Stimulated activated naive CD4-positive, alpha-beta T cell treated with Interleukin-2 at 50 U/mL for 16 hours (primary cell): ENCODE measurements at places on chromosomes 6 and 20.
A peak's percentile ranks its signal among the peaks of the same experiment; 100 is the strongest.

DNA sequence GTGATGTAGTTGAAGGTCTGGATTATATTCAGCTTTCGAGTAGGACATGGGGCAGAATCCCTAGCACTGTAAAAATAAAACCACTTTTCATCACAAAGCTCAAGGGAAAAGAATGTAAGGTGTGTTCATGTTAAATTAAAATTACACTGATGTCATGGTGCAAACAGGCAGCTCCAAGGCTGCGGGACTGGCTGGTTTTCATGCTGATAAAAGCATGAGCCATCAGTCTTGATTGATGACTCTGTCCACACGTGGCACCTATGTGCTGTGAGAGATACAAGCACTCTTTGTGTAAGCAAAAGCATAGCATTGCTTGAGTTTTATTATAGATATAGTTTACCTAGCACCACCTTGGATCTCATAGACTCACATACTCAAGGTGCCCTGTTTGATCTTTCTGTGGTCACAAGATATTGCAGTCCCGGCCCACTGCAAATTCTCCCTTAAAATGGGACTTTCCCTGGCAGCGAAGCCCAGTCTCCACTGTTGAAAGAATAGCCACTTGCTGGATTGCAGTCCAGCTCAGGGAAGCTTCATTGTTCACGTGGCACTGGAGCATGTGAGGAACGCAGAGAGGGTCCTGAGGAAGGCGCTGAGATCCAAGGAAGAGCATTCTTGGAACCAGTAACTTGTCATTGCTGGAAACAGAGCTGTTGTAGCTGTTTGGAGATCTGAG, 90.6 kb downstream of the TIAM2 start:
- no peak for DNase-seq

- DNase-seq, result no peak
Measured at GRCh38 chr6:77456531-77457248, 6.6 kb downstream of the HTR1B start.

DNA sequence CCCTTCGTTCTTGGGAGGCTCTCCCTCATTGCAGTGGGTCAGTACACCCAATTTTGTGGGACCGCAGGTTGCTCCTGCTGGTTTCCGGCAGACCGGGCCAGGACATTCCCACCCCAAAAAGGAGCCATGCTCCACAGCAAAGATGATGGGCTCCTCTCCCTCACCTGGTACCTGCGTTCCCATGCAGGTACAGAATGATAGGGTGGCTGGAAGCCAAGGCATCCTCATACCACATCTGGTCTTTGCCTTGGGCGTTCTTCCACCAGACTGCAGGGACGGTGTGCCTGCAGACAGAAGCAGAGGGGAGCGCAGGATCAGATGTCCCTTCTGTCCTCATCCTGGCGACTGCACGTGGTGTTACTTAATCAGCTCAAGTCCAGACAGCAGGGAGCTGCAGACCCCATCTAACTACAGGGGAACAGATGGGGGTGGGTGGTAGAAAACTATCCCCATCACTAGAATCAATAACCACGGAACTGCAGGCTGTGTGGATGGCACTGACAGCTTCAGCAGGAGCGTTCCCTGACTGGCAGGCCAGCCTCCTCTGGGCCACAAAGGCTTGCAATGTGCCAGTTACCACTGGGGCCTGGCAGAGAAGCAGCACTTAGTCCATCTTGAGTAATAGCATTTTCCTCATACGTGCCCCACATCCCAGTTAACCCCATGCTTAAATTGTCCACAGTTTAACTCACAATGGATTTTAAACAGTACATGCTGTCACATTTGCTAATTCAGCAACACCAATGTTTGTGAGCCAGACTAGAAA, 70.4 kb downstream of the ABHD12 start:
- DNase-seq, result no peak

GRCh38 chr6:37260444-37260843, 2.5 kb upstream of the TMEM217 start:
- DNase-seq, result peak; percentile 10

GRCh38 chr6:119493980-119494379, 144.4 kb upstream of the MAN1A1 start:
- DNase-seq, result no peak

DNA sequence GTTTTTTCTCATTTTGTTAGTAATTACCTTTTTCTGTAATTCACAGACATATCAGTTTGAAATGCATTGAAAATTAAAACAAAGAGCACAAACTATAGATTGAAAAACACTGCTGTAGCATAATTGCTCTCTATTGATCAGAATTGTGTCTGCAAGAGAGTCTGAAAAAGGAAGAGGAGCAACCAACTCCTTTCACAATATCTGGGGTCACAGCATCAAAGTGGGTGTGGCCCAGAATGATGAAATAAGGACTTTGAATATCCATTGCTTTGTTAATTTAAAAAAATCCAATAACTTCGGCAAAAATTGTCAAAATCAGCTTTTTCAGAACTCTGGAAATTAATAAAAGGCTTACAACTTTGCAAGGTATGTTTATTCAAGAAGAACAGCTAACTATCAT, 99.2 kb downstream of the MYLK4 start:
- DNase-seq, result no peak

DNA sequence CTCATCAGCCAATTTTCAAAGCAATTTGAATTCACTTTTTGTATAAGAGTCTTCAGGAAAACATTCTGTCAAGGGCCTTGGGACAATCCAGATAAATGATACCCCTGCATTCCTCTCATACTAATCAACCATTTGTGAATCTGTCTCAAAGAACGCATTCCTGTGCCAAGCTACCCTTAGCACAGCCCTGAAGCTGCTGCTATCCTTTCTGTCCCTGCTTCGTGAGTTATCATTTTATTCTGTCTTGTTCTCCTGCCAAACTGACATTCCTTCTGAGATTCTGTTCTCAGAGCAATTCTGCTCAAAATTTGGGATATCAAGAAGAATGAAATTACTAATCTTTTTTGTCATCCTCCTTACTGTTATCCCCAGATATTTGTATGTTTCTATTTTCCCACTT, 213.9 kb upstream of the STXBP5 start:
- DNase-seq, result no peak

DNA sequence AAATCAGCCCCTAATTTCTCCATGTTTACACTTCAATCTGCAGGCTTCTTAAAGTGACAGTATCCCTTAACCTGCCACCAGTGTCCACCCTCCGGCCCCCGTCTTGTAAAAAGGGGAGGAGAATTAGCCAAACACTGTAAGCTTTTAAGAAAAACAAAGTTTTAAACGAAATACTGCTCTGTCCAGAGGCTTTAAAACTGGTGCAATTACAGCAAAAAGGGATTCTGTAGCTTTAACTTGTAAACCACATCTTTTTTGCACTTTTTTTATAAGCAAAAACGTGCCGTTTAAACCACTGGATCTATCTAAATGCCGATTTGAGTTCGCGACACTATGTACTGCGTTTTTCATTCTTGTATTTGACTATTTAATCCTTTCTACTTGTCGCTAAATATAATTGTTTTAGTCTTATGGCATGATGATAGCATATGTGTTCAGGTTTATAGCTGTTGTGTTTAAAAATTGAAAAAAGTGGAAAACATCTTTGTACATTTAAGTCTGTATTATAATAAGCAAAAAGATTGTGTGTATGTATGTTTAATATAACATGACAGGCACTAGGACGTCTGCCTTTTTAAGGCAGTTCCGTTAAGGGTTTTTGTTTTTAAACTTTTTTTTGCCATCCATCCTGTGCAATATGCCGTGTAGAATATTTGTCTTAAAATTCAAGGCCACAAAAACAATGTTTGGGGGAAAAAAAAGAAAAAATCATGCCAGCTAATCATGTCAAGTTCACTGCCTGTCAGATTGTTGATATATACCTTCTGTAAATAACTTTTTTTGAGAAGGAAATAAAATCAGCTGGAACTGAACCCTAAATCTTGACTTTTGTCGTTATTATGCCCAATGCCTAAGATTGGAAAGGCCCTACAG, 4.5 kb downstream of the SOX4 start:
- DNase-seq, result no peak

- DNase-seq, result no peak
Measured at GRCh38 chr6:130913120-130913519, 85.9 kb downstream of the SMLR1 start.

DNA sequence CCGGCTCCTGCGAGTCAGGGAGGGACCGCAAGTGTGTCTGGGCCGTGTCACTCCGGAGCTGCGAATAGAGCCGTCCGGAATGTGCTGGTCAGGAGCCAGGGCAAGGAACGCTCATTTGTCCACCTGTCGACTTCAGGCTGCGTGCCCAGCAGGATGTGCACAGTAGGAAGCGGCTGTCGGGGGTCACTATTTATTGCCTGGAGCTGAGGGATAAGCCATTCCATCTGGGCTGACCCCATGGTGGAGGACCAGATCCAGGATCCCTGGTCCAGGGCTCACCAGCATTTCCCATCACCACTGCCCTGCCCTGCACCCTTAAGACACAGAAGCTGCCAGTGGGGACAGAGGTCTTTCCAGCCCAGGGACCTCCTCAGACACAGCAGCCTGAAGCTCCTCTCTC, 14.7 kb downstream of the NTSR1 start:
- no peak for DNase-seq

GRCh38 chr20:53097791-53098190, 125.6 kb downstream of the TSHZ2 start:
- DNase-seq, result no peak

DNA sequence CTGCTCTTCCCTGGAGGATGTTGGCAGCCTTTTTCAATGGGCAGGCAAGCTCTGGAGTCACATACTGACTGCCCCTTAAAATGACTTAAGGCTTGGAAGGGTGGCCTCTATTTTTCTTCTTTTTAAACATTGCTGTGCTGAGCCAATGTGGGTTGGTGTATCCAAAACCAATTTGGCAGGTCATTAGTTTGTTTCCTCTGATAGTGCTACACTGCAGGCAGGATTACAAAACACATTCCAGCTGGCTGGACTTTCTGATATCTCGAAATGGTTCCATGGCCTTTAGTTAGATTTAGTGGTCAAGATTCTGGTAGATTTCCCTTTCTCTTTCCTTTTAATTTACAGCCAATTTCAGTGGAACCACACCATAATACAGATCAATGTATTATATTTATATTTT, 28.1 kb upstream of the BMP2 start:
- DNase-seq, result no peak

DNA sequence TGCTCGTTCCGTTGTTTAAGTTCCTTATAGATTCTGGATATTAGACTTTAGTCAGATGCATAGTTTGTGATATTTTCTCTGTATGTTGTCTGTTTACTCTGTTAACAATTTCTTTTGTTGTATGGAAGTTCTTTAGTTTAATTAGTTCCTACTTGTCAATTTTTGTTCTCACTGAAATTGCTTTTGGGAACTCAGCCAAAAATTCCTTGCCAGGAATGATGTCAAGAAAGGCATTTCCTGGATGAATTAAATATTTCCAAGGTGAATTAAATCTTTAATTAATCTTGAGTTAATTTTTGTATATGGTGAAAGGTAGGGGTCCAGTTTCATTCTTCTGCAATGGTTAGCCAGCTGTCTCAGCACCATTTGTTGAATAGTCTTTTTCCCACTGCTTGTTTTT, 406.2 kb upstream of the NOX3 start:
- DNase-seq, result no peak

DNA sequence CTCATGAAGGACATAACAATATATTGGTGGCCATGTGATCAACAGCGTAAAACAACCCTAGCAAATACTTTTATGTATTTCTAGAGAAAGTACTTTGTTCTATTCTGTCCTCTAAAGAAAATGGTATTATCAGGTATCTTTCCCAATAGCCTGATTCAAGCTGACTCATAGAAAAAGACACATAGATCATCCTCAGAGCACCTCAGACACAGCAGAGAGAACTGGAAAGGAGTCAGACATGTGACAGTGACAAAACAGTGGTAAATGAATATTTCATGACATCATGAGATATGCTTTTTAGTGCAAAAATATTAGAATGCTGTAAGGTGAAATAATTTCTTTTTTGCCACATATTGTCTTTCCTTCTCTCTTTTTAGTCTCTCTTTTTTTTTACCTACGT, 1355.0 kb upstream of the MAP3K7 start:
- DNase-seq, result no peak

- no peak for DNase-seq
Measured at GRCh38 chr20:10910535-10911178, 236.9 kb upstream of the JAG1 start.

DNA sequence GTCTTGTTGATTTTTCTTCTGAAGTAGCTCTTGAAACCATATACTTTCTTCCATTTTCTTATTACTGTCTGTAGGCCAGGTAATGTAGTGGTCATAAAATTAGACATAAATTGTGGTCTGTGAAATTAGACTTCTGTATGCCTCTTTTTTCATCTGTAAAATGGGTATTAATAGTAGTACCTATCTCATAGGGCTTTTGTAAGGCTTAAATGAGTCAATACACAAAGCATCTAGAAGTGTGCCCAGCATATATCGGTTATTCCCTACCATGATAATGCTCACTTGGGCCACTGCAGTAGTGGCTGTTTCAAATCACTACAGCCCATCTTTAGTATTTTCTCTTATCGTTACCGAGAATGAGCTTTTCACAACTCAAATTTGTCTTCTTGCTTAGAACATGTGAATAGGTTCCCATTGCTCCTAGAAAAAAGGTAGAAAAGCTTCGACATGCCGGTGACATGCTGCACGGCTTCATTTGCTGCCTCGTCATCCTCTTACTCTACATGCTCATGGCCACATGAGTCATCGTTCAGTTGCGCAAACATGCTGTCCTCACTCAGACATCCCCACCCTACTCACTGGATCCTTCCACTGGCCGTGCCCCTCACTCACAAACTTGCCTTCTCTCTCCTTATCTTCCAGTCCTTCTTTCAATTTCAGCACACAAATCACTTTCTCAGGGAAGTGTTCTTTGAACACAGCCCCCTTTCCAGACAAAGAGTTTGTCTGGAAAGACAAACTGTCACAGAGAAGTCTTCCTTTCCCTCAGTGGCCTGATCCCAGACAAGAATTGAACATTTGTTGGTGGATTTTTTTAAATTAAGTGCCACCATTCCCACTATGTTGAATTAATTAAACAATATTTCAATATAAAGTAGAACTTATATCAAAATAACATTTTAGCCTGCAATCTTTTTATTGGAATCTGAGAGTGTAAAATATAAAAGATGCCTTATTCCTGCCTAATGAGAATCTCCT, 32.2 kb upstream of the ERVFRD-1 start:
- no peak for DNase-seq
